ENCODE measurements at places on chromosomes 4 and X.

DNA sequence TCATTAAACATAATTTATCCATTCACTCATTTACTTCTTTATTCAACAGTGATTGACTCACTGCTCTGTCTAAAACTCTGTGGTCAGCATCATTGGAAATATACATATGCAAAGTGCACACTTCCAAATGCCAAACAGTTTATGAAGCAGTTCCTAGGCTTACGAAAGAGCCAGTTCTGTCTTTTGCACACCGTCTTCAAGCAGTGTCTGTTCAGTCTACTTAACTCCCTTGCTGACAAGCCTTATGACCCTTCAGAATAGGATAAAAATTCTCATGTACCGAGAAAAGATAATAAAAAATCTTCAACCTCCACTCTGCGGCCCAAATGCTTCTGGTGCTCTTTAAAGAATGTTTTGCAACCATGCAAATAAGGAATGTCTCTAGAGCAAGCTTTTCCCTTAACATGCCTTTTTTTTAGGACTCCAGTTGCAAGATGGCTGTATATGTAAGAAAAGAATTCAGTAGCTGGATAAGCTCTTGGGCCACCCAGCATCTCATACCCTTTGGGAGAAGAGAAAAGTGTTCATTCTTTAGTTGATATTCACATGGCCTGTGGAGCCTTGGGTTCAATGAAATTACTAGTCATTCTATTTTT lies 1037.0 kb upstream of the SLIT2 start:
- DNase-seq: no peak

- DNase-seq: no peak
These were observed 20.1 kb downstream of the ATP7A start for GRCh38 chrX:77930581-77930980.

- no peak for DNase-seq
These were observed 19.4 kb downstream of the RPS6KA6 start for GRCh38 chrX:84168574-84168973.

DNA sequence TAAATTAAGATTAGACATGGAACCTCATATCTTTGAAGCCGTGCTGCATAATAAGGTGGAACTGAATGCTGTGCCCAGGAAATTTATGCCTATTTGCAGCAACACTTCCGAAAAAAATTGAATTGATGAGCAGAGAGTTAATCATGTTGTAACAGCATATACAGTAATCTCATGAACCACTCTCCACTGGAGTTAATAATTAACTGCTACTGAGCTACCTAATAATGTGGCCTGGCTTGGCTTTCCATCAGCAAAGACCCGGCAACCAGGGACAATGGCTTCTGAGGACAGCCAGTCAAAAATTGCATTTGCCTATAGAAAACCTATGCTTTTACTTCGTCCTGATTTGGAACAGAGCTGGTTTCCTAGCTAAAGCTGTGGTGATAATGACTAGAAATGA lies 63.8 kb upstream of the GATB start:
- no peak for DNase-seq

DNA sequence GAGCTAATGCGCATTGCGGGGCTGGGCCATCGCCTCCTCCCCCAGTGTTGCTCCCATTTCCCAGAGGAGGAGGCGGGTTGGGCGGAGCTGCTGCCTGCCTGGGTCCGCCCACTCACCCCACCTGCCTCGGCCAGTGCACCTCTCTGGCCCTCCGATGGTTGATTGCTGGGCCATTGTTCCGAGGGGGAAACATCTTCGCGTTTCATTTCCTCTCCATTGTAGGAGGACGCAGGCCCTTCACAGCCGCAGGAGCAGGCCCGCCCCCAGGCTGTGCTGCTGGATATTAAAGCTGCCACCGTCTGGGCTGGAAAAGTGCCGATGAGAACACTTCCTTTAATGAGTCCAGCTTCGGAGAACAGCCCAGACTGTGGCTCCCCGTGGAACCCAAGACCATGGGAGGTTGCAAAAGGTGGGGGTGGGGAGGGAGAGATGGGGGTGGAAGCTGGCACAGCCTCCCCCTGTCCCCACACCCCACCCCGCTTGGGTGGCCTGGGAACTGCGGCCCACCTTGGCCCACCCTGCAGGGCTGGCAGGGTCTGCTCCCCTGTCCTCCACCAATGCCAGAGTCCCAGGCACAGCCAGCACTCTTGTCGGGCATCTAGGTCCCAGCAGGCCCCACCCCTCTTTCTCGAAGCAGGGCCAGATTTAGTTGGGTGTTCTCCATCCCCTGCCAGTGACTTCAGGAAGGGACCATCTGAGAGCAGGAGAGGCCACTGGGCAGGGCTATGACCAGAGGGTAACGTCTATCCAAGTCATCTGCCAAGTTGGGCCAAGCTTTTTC lies 96.6 kb downstream of the ADRA2C start:
- no peak for DNase-seq

DNA sequence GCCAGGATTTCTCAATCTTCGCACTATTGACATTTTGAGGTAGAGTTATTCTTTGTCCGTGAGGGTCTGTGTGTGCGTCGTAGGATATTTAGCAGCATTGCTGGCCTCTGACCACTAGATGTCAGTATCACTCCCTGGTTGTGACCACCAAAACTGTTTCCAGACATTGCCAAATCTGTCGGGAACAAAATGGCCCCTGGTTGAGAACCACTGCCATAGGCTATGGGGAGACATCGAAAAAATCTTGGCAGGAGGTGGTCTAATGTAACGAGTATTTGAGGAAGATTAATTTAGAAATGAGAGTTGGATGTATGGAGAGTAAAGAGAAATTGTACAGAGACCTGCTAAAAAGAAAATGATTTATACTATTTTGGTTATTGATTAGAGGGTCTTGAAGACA lies 108.4 kb downstream of the DOCK11 start:
- DNase-seq: peak; percentile 0

DNA sequence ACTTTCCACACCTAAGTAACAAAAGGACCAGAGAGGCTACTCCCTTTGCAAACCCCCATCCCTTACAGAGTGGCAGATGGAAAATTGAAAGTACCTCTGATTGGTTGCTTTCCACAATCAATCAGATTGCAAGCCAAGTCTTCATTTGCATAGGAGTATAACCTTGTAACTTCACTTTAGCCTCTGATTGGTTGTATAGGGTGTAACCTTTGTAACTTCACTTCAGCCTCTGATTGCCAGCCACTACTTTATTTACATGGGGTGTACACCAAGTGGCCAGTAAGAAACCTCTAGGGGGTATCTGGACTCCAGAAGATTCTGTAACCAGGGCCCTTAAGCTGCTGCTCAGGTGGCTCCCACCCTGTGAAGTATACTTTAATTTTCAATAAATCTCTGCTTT lies 48.6 kb downstream of the GPC4 start:
- DNase-seq: no peak

- no peak for DNase-seq
These were observed 51.7 kb upstream of the CHRDL1 start for GRCh38 chrX:110847334-110847733.

DNA sequence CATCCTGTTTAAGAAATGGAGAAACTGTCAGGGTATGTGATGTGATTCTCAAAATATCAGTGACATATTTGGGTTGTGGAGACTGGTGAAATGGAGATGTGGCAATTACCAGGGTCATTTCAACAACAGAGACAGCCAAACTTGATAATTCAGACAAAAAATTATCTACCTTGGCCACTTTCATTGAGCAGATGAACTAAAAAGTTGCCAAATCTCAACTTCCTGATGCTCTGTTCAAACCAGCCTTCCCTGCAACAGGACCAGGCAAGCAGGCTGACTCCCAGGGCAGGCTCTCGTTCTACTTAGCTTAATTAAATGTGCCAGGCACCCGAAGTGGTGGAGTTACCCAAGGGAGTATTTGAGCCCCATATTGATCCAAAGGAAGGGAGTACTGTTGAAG lies 199.6 kb downstream of the AFF2 start:
- DNase-seq: no peak

GRCh38 chr4:16294455-16294854 lies 68.2 kb upstream of the TAPT1 start:
- DNase-seq: no peak

DNA sequence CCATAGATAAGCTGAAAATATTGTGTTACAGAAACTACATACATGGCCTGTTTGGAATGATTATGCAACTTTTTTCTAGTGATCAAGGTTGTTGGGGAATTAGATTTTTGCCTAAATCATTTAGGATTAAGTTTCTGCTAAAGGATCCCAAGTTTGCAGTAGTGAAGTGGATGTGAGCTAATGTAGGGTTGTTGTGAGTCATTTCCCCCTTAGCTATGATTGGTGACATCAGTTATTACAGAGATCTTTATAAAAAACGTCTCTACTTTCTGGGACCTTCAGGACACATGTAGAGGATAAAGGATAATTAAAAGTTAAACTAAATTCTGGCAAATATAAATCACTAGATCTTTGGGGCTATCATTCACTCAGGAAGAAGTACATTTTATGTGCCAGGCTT lies 133.3 kb downstream of the GATB start:
- DNase-seq: no peak

Measured in stimulated activated CD4-positive, alpha-beta T cell treated with anti-CD3 and anti-CD28 coated beads, Interleukin-1b, Interleukin-23, amount 100 ng/mL, for 1 hour (primary cell).